Right hindlimb (tissue), 1 donor: ENCODE measurements at places on chromosomes 3 and 15.

DNA sequence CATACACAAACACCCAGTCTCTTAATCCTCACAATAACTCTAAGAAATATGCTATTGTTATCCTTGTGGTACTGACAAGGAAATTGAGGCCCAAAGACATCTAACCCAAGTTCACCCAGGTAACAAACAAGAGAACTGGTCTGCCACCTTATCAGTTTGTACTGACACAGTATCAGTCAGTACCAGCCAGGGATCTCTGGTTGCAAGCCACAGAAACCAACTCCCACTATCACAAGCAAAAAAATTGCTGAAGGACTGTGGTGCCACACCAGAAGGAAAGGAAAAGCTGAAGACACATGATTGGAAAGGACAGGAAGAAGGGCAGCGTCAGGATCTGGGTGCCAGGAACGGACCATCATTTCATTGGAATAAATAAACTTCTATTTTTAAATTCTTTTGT is 63.8 kb upstream of the GLCE start:
- DNase-seq, result no peak

DNA sequence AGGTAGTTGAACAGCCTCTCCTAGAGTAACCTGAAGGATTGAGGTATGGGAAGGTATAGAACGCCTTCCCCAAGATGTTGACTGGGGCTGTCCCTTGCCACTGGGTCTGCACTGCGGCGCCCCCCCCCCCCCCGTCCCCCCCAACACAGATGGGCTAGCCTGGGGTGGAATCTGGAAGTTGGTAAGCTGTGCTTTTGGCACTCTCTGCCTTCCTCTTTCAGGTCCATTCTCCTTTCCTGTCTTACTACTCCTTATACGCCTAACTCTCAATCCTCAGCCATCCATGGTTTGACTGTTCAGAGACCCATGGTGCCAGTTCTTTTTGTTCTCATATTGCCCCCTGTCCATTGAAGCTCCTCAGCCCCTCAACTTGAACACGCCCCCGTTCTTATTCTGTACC is 42.8 kb downstream of the MAP2K1 start:
- no peak for DNase-seq

DNA sequence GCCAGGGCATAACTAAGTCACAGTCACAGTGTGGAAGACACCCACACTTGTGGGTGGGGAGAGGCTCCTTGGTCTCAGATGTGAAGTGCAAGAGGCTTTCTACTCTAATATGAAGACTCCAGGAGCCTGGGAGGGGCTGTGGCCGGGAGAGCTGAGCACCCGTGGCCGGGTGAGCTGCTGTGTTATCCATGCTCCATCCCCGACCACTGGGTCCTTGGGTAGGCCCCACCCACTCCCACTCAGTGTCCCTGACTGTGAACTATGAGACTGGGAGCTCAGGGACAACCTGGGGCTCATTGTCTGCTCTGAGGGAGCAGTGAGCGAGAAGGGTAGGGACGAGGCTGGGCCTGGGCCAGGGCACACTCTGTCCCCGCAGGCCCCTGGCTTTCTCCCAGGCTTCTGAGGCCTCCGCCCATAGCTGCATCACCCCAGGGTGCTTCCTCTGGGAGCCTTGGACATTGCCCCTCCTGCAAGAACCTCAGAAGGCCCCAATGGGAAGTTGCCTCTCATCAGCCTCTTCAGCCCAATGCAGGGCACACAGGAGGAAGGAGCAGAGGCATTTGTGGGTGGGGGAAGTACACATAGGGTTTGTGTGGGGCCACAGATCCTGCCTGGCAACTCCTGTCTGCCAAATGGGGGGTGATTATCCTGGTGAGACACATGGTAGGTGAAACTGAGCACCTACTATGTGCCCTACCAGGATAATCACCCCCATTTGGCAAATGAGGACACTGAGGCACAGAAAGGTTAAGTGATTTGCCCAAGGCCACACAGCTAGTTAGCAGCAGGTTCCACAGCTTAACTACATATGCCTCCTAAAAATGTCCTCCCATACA is 2.4 kb downstream of the ANPEP start:
- DNase-seq, result peak; percentile 17

DNA sequence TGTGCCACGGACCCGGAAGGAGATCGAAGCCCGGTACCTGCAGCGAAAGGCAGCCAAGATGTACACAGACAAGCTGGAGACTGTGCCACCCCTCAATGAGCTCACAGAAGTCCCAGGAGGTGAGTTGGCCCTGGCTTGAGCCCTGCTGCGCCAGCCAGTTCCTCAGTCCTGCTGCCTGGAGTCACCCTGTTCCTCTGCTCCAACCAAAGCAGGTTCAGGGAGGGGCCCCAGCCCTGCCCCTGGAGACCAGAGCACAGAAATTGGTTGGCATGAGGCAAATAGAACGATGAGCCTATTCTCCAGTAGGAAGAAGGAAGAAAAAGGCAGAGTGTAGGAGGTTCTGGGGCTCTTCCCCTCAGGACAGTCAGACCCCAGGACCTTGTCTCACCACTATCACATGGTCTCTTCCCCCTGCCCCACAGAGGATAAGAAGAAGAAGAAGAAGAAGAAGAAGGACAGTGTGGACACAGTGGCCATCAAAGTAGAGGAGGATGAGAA is 8.0 kb downstream of the TMIE start:
- DNase-seq, result peak; percentile 2

DNA sequence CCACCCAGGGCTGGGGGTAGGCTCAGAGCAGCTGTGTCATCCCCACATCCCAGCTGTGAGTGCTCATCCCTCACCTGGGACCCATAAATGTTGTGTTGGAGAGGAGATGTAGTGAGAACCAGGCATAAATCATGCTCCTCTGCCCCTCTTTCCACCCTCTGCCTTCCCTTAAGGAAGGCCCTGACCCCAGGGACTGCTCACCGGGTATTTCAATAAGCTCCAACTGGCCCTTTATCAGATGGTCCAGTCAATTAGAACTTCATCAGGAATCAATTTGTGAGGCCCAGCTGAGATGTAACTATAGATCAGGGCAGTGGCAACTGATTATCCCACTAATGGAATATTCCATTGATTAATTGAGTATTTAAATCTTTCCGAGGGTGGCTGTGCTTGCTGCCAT is 50.8 kb upstream of the NTRK3 start:
- DNase-seq, result no peak

DNA sequence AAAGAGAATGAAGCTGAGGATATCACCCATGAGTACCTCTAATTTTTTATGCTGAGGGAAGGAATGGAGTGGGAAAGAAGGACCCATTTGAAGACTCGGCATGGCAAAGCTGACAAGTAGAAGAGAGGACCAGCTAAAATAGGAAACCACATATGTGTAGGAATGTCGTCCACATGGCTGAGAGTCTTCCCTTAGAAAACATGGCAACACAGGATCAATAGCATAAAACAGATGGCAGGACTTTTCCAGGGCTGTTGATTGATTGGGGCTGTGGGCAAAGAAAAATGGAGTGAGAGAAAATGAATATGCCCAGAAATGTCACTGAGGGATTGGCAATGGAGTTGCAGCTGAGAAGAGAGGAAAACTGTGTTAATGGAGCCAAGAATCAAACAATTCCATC is 76.2 kb upstream of the PRICKLE2 start:
- no peak for DNase-seq

DNA sequence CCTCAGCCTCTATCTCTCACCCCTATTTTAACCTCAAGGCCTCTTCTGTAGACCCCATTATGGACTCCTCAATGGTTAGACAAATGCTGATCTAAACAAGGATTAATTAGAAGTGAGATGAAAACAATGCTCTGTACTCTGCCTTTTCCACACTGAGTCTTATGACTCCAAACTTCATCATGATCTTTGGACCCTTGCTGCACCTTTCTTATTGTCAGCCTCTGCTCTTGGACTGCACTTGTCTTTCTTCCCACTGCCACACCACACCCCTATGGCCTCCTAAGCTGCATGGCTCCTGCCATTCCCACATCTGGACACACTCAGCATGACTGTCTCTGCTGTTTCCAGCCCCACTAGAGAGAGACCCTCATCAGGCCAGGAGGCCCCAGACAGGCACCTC is 348.2 kb downstream of the RORA start:
- no peak for DNase-seq

- no peak for DNase-seq
Measured at GRCh38 chr3:55556619-55557537, 69.8 kb upstream of the WNT5A start.

DNA sequence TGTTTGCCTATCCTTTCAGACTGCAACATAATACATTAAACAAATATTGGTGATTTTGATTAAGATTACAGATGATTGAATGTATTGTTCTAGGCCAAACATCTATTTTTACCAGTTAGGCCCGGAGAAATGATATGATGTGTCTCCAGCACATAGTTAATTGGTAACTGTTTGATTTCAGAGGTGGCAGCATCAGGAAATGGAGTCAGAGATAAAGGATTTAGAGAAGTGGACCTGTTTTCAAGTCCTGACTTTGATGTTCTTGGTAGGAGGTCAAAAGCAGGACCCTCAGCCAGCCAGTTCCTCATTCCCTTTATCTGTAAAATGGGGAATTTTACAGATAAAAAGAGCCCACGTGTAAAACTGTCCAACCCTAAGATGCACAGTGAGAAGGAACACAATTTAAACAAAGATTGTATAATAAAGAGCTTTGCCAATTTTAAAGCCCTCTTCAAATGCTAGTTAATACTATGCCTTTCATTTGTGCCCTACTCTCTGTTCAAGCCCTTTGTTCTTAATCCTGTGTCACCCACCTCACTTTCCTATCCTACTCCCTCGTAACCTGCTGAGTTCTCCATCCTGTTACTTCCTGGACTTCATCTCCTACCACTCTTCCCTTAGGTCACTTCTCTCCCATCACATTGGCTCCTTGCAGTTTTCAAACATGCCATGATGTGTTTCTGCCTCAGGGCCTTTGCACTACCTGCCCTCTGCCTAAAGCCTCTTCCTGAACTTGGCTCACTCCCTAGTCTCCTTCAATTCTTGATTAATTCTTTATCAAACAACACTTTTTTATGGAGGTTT is 2.5 kb downstream of the TMEM212 start:
- no peak for DNase-seq

DNA sequence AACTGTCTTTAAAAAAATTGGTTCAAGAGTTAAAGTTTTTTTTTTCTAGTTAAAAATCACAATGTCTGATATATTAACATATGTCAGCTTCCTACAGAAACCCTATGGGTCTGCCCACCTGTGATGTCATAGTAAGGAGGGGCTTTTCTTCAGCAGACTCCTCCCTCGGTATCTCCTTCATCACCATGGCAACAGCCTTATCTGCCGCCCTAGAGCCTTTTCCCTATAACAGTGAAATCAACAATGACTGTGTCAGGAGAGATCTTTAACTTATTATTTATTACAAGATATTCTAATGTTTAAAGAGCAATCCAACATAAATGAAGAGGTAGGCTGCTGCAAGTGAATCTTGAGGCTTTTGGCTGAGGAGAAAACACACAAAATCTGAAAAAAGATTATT is 138.7 kb downstream of the PEX5L start:
- no peak for DNase-seq

DNA sequence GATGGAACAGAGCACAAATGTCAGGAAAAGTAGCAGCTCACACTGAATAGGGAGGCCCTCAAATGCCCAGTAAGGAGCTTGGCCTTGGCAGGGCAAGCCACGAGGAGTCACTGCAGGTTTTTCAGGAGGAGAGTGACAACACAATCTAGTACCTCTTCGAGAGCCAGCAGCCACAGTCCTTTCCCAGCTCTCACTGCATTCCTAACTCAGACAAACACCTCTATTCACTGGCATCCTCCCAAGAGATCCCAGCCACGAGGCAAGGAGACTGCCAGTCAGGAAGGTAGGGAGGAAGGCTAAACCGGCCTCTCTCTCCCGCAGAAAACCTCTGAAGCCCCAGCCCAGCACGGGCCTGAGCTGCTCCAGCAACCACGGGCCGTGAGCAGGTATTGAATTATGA is 146.0 kb upstream of the SMAD3 start:
- no peak for DNase-seq

DNA sequence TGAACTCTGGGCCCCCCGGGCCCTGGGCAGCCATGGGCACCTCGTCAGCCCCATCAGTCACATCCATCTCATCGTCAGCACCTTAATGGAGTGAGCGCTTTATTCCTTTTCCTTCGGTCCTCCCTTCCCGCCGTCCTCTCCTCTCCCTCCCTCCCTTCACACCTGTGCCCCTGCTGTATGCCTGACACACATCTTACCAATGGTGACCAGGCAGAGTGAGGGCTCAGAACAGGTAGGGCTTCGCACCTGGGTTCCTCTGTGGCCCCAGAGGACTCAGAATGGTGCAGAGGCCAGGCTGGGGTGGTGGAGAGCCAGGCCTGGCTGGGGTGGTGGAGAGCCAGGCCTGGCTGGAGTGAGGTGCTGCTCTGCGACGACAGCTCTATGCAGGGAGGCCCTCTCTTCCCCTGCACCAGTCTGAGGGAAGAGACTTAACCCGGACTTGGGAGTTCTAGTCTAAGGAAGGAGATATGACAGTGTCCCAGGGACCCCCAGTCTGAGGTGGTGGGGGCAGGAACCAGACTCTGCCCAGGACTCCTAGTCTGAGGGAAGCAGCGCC is 11.6 kb downstream of the C15orf39 start:
- no peak for DNase-seq

DNA sequence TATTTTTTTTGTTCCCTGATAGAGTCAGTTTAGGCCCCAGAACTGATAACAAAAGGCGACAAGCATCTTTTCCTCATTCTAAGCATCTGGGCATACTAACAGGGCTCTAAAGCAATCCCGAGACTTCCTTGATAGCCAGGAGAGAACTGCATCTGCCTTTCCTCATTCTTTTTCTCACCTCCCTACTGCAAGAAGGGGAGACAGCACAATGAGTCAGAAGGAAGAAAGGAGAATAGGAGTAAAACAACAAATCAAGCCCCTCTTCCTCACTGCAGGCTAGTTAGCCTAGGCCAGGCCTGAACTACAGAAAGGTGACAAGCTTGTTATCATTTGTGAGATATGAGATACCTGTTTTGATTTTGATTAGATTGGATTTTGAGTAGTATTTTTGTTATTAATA is 97.9 kb downstream of the NAALADL2 start:
- no peak for DNase-seq

GRCh38 chr15:33315044-33315443 is 4.3 kb downstream of the RYR3 start:
- no peak for DNase-seq

DNA sequence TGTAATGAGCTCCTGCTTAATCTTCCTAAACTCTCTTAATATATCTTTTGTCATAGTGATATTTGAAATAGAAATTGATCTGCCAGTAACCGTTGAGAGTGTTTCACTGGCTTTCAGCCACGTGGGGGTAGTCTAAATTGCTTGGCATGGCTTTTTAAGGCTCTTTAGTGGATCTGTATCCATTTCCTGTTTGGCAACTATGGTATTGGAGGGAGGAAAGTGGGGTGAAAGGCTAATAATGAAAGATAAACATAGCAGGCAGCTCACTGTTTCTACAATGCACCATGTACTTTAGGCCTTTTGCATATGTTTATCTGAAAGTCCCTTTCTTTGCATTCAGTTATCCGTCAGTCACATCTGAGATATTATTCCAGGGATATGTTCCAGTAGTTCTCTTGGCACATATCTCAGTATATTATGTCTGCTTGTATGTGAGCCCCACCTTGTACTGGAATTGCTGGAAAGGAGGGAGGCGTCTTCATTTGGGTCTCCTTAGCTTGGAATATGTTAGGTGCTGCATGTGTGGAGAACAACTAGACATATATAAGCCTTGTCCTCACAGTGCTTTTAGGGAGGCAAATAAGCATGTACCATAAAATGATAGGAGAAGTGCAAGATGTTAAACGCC is 10.8 kb downstream of the TOPAZ1 start:
- no peak for DNase-seq

- DNase-seq, result no peak
Measured at GRCh38 chr3:20307383-20307782, 121.4 kb upstream of the SGO1 start.

GRCh38 chr3:45955017-45955647 is 11.9 kb downstream of the CXCR6 start:
- no peak for DNase-seq
